Lower leg skin (tissue), 4 donors: ENCODE measurements at places on chromosomes 2 and 18. TPM values are rescaled to one million over a fixed set of nuclear protein-coding genes. Genes with fewer than 3 reads are reported as not detected.
A peak's percentile ranks its signal among the peaks of the same experiment; 100 is the strongest.

FLACC1 gene
- total RNA-seq, result 0.59 TPM

CDCA7 gene
- 5.5 TPM for total RNA-seq

RTKN gene
- total RNA-seq, result 45.1 TPM

VSNL1 gene
- total RNA-seq, result 4.9 TPM

WDR33 gene
- 33.4 TPM for total RNA-seq

DNAJB2 gene
- 152 TPM for total RNA-seq

TNS1 gene
- 120 TPM for total RNA-seq

PRSS56 gene
- not detected for total RNA-seq

ATP6V1C2 gene
- total RNA-seq, result 418 TPM

UGT1A6 gene
- total RNA-seq, result 15.9 TPM

PSMG2 gene
- 79.5 TPM for total RNA-seq

SCYGR4 gene
- not detected for total RNA-seq

GRCh38 chr2:202373490-202373889, 2.6 kb upstream of the BMPR2 start:
- no peak for DNase-seq

DNA sequence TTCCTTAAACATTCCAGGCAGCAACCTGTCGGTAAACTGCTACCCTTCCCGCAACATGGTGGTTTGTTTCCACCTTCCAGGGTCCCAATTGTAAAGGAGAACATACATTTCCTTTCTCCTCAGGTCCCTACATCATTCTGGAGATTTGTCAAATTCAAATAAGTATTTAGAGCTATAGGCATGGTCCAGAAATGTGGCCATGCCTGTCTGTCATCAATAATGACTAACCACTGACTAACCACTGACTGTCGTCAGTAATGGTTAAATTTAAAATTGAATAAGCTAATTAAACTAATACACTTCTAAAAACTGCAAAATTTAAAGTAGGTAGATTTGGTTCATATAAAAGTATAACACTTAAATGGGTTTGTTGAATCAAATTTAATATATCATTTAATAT, 984.0 kb upstream of the SLC39A10 start:
- no peak for DNase-seq

DNA sequence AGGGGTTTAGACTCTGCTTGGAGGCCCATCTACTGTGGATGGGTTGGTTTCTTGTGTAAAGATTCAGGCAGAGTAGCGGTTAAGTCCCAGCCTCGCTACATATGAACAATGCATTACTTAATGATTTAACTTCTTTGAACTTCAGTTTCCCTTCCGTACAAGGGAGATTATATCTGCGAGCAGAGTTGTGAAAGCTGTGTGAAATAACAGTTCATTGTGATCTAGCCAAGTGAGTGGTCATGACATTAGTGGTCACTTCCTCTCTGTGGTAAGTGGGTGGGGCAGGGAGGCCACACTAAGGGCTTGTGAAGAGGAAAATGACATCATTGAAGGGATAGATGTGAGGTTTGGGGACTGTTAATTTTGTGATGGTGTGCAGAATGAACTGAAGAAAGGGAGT, 14.1 kb upstream of the MEX3C start:
- no peak for DNase-seq

- DNase-seq, result peak; percentile 41
Observed at GRCh38 chr2:144372410-144373080, 147.4 kb downstream of the ZEB2 start.

GRCh38 chr2:161123531-161124030, 36.6 kb upstream of the TANK start:
- peak; percentile 30 for DNase-seq

- no peak for DNase-seq
Observed at GRCh38 chr18:44536619-44537018, 144.1 kb upstream of the SETBP1 start.

GRCh38 chr18:8175501-8176061, 433.7 kb upstream of the RAB12 start:
- no peak for DNase-seq

DNA sequence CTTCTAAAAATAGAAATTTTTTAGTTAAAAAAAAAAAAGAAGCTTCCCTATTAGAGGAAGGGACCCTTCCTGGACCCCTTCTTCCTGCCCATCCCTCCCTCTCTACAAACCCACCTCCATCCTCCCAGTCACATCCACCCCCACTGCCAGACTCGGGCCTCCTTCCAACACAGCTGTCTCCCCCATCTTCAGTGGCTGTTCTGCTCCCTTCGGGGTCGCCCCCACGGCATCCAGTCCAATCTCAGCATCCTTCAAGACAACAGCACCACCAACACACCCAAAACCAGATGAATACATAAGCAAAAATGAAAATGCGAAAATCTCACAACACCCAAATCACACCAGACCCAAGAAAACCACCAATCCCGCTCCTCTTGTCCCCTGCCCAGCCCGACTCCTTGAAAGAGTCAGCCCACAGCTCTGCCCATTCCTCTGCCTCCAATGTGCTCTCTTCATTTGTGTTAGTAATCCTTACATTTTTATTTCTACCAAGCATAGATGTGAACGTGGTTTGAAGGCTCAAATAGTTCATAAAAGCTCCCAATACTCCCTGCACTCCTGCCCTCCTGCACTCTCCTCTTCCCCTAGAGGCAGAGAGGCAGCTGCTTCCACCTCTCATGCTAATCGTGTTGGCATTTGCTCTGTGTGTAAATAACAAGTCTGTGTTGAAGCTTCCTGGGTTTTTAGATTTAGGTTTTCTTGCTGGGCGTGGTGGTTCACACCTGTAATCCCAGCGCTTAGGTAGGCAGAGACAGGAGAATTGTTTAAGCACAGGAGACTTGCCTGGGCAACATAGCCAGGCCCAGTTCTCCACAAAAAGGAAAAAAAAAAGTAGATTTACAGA, 37.0 kb downstream of the MAL start:
- no peak for DNase-seq

DNA sequence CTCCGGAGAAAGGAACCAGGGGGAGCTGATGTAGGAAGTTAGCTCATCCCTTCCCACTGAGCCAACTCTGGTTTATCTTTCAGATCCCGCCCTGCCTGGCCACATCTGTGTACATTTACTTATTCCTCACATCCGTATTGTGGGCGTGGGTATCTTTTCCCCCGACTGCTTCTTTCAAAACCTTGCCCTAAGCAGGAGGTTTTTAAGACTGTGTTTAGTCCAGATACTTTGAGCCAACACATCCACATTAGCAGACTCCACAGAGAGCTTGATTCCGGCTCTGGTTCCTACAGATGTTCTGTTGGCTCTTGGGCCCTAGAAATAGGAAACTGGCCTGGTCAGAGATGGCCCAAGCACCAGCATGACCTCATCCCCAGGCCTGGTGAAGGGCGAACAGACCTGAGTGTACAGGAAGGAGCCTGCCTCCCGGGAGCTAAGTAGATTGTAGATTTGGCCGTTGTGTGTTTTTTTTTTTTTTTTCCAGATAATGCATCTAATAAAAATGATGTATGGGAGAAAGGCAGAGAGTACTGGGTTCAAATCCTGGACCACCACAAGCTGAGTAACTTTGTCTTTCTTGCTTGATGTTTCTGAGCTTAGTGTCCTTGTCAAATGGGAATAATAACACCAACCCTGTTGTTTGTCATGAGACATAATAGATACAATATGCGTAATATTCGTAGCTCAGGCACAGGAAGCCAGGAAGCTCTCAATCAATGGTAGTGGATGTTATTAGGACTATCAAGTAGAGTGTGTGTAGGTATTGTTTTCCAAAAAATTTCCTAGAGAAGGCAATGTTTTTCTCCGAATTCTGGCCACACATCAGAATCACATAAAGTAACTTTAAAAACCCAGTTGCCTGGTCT, 92.3 kb downstream of the PRKCE start:
- DNase-seq, result peak; percentile 59

- no peak for DNase-seq
Observed at GRCh38 chr2:100703213-100703612, 116.7 kb upstream of the NPAS2 start.

DNA sequence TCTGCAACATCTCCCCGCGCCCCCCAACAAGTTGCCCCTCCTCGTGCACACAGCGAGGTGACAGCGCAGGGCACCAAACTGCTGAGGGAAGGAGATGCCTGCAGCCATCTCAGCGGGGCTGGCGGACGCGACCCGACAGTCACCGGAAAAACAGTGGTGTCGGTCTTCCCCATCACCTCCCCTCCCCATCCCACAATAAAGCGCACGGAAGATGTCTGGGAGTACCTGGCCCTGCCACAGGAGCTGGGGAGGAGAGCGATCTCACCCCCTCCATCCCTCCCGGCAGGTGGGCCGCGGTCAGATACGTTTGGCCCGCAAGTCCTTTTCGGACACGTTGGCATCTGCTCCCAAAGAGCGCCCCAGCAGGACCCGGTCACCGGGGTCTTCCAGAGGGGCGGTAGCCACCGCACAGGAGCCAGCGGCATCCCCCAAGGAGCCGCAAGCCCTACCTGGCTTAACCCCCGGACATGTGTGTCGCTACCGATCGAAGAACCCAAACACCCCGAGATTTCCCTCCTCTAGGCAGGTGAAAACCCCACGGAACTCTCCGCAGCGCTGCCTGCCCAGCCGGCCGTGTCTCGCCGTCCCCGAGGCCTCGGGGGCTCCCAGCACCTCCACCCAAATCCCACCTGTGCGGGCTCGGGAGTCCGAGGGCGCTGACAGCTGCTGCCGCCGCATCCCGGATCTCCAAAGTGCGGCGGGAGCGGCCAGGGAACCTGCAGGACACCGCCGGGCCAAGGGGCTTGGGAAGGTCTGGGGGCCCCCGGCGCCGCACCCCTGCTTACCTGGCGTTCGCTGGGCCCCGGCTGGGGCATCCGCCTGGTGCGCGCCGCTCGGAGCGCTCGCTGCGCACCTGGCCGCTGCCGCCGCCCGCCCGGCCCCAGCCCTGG, 657 bp downstream of the ATP8B1 start:
- no peak for DNase-seq

GRCh38 chr18:39701055-39701783, 2135.6 kb upstream of the CELF4 start:
- no peak for DNase-seq

GRCh38 chr2:65991381-65992197, 443.3 kb upstream of the MEIS1 start:
- DNase-seq, result peak; percentile 19

DNA sequence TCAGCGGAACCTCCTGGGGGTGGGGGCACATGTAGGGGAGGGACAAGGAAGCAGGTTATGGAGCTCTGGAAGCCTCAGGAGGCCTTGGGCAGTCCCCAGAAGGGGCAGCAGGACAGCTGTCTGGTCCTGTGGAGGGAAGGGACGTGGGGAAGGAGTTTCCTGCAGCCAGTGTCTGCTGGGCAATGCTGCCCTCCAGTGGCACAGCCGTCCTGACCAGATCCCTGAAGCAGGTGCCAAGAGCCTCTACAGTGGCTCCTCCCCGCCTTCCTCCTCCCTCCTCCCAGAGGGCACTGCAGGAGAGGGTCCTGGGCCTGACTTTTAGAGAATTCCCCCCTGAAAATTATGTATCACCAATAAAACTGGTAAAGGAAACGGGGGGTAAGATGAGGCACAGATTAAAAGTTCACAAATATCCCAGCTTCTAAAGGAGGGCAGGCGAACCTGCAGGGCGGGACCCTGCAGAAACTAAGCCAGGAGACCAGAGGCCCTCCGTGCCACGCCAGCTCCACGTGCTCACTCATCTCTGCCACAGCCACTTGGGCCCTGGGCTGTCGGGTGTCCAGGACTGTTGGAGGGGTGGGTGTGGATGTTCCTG, 258.5 kb downstream of the TWIST2 start:
- DNase-seq, result no peak

DNA sequence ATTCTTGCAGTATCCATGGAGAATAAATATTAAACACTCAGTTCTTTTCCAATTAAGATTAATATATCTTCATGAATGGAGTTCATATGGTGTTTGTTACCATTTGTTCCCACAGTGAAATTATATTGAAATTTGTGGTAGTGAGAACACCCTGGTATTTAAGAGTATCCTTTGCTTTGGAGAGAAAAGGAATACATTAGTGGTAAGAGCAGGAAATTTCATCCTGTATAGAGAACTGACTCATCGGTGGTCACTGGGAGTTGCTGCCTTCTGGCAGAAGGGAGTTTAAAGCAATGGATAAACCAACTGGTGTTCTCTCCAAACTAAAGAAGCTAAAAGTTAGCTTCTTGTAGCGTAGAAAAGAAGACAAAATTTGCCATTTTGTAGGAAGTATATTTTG, 107.3 kb downstream of the MYO1B start:
- DNase-seq, result no peak

DNA sequence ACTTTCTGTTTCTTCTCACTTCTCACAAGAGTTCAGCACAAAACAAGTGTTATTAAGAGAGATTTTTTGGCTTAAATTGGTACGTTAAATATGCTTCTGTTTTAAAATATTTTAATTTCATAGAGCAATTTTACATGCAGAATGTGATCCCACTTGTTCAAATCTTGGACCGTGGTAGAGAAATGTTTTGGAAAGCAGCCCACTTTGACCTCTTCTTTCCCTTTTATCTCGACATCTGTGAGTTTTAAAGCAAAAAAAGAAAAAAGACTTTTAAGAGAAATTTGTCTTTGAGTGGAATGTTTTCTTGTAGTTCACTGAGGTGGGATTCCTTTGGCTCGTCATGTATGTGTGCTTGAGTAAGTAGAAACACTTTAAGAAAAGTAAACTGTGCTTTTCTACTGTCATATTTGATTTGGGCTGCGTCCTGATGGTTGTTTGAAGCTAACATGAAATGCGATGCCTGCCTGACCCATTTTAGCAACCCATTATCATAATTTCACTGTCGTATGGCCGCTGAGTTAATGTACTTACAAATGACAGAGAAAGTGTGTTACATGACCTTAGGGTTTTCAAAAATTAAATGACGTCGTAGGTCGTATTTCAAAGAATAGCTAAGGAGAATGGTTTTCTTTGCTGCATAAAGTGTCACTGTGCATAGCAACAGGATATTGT, 54.5 kb downstream of the TSHZ1 start:
- DNase-seq, result no peak

DNA sequence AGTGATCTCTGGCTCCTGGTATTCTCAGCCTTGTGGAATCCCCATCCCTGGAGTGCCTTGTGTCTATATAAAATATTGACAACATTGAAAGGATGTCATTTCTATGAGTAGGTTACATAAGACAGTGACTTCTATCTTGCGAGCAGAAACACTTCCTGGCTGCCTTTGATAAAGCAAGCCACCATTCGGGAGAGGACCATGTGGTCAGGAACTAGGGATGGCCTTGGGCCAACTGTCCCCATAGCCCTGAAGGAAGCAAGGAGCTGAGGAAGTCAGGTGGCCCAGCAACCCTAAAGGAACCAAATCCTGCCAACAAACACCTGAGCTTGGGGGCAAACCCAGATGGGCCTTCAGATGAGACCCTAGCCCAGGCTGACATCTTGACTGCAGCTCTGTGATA, 113.0 kb upstream of the LTBP1 start:
- DNase-seq, result no peak

- peak; percentile 57 for DNase-seq
Observed at GRCh38 chr2:127607399-127607908, 38.5 kb upstream of the GPR17 start.

GRCh38 chr2:45168711-45169338, 159.6 kb upstream of the SIX2 start:
- no peak for DNase-seq

- no peak for DNase-seq
Observed at GRCh38 chr2:102335871-102336366, 19.7 kb upstream of the IL18R1 start.

- no peak for DNase-seq
Observed at GRCh38 chr2:41720331-41721251, 327.2 kb upstream of the PKDCC start.
